HAP-1 (cell line): ENCODE measurements at places on chromosomes 5 and 9.

- DNase-seq, result no peak
Measured at GRCh38 chr5:174721530-174722432, 2.6 kb upstream of the MSX2 start.

DNA sequence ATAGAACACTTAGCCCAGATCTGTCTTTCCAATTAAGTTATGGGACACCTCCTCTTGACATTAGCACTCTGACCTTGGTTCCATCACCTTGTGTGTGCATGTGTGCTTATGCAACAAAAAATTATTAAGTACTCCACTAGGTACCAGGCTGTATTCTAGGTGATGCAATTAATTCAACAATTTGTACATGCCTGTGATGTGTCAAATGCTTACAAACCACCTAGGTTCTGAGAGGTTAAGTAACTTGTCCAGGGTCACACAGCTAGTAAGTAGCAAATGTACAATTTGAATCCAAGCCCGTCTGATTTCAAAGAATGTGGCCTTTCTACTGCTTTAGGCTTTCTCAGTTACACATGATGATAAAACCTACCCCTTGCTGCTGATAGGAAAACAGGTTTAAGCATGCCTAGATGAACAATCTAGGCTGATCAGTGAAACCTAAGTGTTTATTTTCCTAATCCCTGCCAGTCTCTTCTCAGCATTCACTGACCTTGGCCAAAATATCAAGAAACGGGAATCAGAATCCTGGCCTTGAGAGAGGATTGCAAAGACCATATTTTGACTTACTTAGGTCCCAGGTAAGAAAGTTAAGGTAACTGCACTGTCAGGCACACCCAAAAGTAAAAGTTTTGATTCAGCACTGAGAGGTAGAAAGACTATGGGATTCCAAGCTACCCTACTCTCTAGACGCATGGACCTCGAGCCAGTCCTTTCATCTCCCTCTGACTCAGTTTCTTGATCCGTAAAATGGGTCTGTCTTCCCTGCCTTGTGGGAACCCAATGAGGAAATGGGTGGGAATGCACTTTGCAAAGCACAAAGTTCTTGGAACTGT lies 1.0 kb downstream of the TBC1D2 start:
- DNase-seq, result no peak

DNA sequence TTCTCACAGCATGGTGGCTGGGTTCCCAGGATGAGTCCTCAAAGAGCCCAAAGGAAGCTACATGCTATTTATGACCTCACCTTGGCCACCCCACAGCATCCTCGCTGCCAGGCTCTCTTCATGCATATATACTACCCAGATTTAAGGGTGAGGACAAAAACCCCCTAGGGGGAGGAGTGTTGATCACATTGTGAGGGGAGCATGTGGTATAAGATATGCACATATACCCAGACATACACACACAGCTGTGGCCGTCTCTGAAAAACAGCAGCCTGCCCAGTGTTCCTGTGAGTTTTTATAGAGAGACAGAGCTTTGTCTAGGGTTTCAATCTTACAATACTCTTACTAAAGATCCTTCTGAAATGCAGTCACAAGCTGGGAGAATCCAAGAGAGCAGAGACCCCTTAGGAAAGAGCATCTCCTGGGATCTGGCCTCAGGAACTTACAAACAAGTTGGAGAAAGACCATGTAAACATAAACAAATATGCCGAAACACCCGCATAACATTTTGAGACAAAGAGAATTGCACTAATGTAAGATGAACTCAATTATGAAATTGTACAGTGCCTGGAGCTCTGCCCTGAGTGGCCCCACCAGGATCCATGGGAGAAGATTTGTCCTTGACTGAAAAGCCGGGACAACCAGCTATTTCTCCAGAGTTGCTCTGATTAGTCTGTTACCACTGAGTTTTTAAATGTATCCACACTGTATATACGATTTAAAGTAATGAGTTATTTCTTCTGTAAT lies 146.4 kb downstream of the GADD45G start:
- DNase-seq, result no peak

- DNase-seq, result no peak
Measured at GRCh38 chr5:95936812-95937397, 24.7 kb downstream of the ELL2 start.

DNA sequence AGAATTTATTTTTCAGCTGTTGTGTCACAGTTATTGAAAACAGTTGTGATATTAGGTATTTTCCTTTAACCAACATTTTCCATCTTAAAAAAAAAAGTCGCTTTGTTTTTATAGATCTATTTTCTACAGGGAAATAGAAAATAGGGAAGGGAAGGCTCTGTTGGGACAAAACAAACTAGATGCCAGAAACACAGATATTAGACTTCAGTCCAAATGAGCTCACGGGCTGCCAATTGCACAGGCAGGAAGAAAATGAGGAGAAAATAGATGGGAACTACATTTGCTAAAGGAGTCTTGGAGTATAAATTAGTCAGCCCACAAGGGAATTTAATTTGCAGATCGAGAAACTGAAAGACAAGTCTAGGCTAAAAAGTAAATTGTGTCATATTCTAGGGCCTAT lies 21.4 kb upstream of the ISOC1 start:
- DNase-seq, result no peak

- no peak for DNase-seq
Measured at GRCh38 chr9:92680166-92681119, 10.5 kb upstream of the IPPK start.
